ENCODE measurements at places on chromosomes 12 and 14.
A peak's percentile ranks its signal among the peaks of the same experiment; 100 is the strongest.

GRCh38 chr12:90939382-90939781 is 15.6 kb downstream of the CCER1 start:
- no peak for DNase-seq

GRCh38 chr14:69572841-69573135 is 1.9 kb downstream of the CCDC177 start:
- DNase-seq = no peak

- DNase-seq = no peak
These were observed 68.6 kb downstream of the TMEM30B start for GRCh38 chr14:61212546-61212945.

DNA sequence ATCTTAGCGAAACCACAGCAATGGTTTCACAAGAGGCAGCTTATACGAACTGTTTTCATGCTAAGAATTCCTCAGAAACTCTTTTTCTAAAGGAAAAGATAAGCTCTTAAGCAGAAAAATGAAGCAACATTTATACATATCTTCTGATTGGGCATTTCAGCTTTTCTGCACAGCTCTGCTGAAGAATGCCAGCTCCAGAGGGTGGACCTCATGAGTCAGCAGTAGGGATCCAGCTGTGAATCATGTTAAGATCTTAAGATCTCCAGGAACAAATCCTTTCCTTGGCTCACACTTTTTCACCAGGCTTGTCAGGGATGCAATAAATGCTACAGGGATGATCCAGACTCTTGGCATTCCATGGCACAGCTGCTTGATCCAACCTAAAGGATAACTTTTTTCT is 477.1 kb upstream of the CCDC196 start:
- DNase-seq = no peak

DNA sequence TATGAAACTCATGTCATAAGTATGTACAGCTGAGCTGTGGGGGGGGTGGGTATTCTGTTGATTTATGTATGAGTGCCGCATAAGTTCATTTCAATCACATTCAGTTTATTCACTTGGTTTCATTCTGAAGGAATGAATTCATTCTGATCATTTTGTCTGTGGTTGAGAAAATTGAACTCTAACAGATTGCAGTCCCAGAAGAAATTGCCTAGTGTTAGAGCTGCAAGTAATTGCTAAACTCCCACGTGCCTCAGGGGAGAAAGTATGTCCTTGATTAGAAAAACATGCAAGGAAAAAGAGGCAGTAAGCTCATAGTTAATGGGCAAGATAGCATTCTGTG is 442.4 kb upstream of the MGAT4C start:
- no peak for DNase-seq

GRCh38 chr12:92827836-92828431 is 101.2 kb downstream of the EEA1 start:
- no peak for DNase-seq

GRCh38 chr14:75561013-75561432 is 17.4 kb upstream of the FLVCR2 start:
- no peak for DNase-seq

GRCh38 chr14:83556746-83557453 is 1973.0 kb upstream of the FLRT2 start:
- DNase-seq = no peak

DNA sequence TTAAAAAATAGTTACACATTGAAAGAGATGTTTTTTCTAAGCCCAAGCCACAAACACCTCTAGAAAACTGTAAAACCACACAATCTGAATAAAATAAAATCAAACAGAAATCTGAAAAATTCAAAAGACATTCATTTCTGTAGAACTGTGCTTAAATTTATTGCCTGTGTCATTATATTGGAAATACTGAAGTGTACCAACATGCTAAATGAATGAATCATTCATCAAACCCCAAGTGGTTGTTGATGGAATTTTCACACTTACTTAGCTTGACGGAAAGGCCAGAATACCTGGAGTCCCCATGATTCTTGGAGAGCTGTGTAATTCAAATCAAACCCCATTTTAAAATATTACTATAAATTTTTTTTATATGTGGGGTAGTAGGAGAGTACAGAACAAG is 2.7 kb downstream of the KITLG start:
- no peak for DNase-seq

DNA sequence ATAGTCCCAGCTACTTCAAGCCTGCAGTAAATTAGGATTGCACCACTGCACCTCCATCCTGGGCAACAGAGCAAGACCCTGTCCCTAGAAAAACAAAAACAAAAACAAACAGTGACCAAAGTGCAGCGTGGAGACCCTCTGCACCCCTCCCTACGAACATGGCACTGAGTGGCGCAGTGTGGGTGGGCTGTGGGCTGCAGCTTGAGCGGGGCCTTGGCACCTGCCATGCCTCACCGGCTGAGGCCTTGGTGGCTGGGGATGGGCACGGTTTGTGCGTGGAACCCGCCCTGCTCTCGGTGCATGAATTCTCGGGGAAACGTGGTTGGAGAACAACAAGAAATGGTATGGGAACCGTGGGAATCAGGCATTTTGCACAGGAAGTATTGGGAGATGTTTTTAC is 60.8 kb downstream of the TNFAIP2 start:
- no peak for DNase-seq

- no peak for DNase-seq
These were observed 239.9 kb upstream of the ATP2B1 start for GRCh38 chr12:89948271-89949175.

- no peak for DNase-seq
These were observed 20.1 kb downstream of the MORN3 start for GRCh38 chr12:121649322-121649721.

DNA sequence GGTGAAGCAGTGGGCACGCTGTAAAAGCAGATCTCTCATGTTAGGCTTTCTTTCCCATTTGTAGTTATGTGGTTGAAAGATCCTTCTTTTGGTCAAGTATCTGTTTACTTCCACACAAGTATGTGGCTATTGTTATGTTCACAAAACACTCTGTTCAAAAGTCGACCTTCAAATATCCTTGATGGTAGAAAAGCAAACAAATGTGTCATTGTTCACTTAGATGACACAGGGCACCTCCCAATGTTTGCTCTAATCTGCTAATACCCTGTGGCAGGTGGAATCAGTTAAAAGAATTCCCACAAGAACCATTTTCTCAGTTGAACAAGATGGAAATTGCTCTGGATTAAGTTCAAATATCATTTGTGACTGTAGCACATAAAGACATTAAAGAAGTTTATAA is 43.6 kb upstream of the NAA30 start:
- DNase-seq = no peak

GRCh38 chr12:1820896-1821291 is 529 bp downstream of the LRTM2 start:
- no peak for DNase-seq

DNA sequence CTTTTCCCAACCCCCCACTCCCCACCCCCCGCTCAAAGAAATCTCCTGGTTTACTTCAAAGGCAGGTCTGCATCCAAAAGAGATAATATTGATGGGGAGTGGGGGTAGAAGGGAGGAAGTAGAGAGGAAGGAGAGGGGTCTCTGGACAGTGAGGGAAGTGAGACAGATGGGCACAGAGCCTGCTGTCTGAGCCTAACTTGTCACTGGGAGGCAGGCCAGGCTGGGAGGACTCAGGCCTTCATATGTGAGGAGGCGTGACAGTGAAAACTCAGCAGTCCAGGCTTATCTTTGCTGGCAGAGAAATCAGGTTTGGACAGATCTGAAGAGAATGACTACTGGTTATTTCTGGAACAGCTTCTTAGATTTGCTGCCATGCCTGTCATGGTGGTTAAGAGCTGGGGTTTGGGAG is 192.3 kb downstream of the NUAK1 start:
- no peak for DNase-seq

DNA sequence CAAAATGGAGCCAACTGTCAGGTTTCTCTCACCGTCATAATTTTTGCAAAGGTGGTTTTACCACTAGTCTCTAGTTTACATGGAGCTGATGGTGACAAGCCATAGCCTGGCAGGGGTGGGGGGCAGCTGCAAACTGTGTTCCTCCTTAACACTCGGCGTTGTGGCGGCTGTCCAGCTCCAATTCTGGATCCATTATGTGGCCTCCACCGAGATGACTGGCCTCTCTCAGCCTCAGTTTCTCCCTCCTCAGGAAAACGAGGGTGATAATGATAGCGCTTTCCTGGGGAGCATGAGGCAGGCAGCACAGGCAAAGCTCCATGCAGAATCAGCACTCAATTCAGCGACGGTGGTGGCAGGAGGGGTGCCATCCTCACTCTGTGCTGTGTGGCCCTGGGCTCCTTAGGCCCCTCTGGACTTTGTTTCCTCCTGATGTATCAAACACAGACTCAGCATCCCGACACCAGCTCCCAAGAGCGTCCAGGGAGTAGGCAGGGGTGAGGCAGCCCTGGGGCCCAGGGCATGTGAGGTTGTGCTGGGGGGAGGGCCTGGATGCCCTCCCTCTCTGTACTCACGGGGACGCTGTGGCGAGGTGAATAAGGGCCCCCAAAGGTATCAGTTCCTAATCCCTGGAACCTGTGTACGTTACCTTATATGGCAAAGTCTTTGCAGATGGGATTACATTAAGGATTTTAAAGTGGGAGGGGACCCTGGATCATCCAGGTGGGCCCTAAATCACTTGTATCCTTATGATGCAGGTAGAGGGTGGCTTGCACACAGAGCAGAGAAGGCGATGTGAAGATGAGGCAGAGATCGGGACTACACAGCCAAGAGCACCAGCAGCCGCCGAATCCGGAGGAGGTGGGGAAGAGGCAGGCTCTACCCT is 46.8 kb upstream of the EIF5 start:
- DNase-seq = no peak

- no peak for DNase-seq
These were observed 48.7 kb downstream of the DAD1 start for GRCh38 chr14:22540293-22540692.

DNA sequence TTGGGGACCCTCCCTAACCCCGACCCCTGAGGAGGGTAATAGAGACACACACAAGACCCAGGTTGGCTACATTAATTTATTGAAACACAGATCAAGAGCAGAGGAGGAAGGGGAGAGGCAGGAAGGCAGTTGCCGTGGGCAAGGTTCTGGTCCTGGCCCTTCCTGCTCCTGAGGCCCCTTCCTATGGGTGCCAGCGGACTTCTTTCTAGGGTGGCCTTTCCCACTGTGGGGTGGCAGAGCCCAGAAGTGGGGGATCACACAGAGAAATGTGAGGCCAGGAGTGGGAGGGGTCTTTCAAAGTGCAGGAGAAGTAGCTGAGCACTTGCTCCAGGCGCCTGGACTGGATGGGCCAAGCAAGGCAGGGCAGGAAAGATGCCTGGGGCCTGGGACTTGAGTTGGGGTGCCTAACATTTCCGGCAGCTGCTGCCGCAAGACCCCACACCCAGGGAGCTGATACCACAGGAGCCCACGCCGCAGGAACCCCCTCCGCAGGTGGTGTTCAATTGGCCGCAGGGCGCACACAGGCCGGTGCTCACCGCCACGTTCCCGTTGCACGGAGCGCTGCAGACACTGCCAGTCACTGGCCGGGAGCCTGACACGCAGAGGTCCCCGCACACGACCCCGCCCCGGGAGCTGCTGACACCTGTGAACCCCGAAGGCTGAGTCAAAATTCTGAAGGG is 5.3 kb downstream of the KRT81 start:
- DNase-seq = no peak

GRCh38 chr14:65850429-65851135 is 438.1 kb downstream of the FUT8 start:
- DNase-seq = peak; percentile 9
